Subcutaneous preadipocyte (primary cell): ENCODE measurements at places on chromosomes 1 and 21. TPM values are rescaled to one million over a fixed set of nuclear protein-coding genes. Genes with fewer than 3 reads are reported as not detected.

RIMKLA gene
- not detected in 2 replicates for total RNA-seq

GPR153 gene
- 3.3 and 3.7 TPM in 2 replicates for total RNA-seq

SLC45A3 gene
- total RNA-seq = 0.37 and 0.78 TPM in 2 replicates

C1orf226 gene
- under 0.01 TPM in 1 of 2 replicates, not detected in the other for total RNA-seq

SH2D5 gene
- total RNA-seq = 1.8 and 3.1 TPM in 2 replicates

LRRC71 gene
- total RNA-seq = 0.20 TPM in 1 of 2 replicates, not detected in the other

SPRR2B gene
- not detected in 2 replicates for total RNA-seq

SPATA17 gene
- total RNA-seq = 0.98 and 1.1 TPM in 2 replicates

ANKRD45 gene
- not detected in 2 replicates for total RNA-seq
